A549 treated with GW870086 at 1 μM for 4 hours (cell line): ENCODE measurements at places on chromosomes 6 and 20. TPM values are rescaled to one million over a fixed set of nuclear protein-coding genes. Genes with fewer than 3 reads are reported as not detected.

CLVS2 gene
- total RNA-seq: 0.07 to 0.32 TPM (median 0.15 TPM) in 5 replicates

INSM1 gene
- total RNA-seq: not detected in 5 replicates

ALDH8A1 gene
- total RNA-seq: 0.10 to 0.38 TPM (median 0.23 TPM) in 5 replicates

CST11 gene
- total RNA-seq: not detected in 5 replicates

MOG gene
- total RNA-seq: not detected in 5 replicates
